ENCODE measurements at places on chromosomes 12 and 14. TPM values are rescaled to one million over a fixed set of nuclear protein-coding genes. Genes with fewer than 3 reads are reported as not detected.

CALM1 gene
- 735 TPM for total RNA-seq

PTCSC3 gene
- not detected for total RNA-seq

TCL1B gene
- total RNA-seq = 0.33 TPM

ADAM21 gene
- 0.18 TPM for total RNA-seq

RTN1 gene
- total RNA-seq = not detected

FSCB gene
- total RNA-seq = not detected

TAS2R7 gene
- not detected for total RNA-seq

CACNA2D4 gene
- 11.5 TPM for total RNA-seq

SUOX gene
- total RNA-seq = 6.3 TPM

GDF11 gene
- total RNA-seq = 7.7 TPM

NTS gene
- total RNA-seq = not detected

APPL2 gene
- total RNA-seq = 71.2 TPM

RD3L gene
- not detected for total RNA-seq

ISCU gene
- total RNA-seq = 184 TPM

TTC9 gene
- total RNA-seq = 25.2 TPM

SIX6 gene
- total RNA-seq = not detected

BCL11B gene
- 206 TPM for total RNA-seq
